ENCODE measurements at places on chromosomes 13 and 19.

- DNase-seq: no peak
Observed at GRCh38 chr13:29435125-29435911, 160.2 kb downstream of the SLC7A1 start.

DNA sequence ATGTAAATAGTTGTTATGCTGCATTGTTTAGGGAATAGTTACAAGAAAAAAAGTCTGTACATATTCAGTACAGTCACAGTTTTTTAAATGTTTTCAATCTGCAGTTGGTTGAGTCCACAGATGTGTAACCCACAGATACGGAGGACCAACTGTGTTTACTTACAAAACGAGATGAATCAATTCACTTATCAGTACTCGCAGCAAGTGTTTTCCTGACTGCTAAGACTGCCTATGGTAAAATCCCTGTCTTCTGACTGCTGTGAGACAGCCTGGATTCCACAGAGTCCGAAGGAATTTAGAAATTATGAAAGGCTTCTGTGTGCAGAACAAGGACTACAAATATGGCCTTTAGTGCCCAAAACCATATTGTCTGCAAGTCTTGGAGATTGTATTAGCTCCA lies 45.7 kb upstream of the C1QTNF9 start:
- DNase-seq: no peak

DNA sequence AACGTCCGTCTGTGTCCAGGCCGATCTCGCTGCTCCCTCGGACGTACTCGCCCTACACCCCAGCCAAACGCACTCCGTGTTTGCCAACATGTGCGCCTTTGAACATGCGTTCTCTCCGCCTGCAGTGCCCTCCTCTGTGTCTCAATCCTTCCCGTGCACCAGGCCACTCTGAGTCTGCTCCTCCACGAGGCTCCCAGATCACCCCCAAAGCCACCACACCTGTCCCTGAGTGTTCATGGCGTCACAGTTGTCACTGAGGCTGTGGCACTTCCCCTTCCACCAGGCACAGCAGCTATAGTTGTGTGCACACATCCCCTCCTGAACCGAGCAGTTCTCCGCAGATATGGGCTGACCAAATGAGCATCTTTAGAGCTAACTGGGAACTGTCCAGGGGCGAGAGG lies 35.6 kb downstream of the RASA3 start:
- no peak for DNase-seq

DNA sequence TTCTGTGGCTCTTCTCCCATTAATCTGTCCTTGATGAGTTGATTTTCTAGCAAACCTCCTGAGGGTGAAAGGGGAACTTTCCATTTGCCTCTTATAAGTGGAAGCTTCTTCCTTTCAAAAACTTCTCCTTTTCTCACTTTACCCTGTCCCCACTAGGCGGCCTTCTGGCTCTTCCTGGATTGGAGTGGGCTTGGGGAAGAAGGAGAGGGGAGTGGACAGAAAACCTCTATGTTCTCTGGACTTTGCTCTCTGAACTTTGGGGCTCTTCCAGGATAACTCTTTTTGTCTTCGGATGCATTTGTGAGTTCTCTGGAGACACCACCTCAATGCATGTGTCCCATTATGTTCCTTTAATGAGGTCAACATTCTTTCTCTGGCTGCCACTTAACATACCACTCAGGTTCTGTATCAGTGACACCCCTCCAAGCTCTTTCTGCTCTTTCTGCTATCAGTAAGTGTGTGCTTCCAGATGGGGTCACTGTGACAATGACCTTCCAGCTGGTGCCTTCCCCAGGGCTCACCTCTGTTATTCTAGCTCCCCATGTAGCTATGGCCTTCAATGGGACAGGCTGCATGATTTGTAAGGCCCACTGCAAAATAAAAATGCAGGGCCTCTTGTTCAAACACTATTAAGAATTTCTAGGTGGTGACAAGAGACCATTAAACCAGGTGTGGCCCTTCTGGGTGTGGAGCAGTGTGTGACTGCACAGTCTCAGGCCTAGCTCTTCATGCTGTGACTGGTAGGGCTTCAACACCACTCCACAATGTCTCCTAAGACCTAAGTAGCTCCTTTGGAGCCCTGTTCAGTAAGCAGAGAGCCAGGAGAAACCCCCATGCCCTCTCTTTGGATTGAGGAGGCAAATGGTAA lies 389.2 kb downstream of the EFNB2 start:
- DNase-seq: no peak

DNA sequence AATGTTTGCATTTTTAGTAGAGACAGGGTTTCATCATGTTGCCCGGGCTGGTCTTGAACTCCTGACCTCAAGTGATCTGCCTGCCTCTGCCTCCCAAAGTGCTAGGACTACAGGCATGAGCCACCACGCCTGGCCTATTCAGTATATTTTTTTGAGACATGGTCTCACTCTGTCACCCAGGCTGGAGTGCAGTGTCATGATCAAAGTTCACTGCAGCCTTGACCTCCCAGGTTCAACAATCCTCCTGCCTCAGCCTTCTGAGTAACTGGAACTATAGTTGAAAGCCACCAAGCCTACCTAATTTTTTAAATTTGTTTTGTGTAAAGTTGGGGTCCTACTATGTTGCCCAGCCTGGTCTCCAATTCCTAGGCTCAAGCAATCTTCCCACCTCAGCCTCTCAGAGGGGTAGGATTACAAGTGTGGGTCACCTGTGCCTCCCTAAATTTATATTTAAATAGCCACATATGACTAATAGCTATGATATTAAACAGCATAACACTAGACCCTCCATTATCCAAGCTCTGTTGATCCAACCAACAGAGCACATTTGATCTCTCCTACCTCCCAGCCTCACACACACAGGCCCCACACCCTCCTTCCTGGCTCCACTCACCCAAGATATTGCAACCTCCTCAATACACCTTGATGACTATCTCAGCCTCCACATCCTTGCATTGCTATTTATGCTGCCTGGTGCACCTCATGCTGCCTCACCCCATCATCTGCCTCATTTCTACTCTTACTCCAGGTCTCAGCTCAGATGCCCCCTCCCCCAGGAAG lies 2.1 kb upstream of the CEACAM19 start:
- DNase-seq: no peak

GRCh38 chr19:5002143-5002542 lies 33.2 kb downstream of the KDM4B start:
- DNase-seq: no peak

DNA sequence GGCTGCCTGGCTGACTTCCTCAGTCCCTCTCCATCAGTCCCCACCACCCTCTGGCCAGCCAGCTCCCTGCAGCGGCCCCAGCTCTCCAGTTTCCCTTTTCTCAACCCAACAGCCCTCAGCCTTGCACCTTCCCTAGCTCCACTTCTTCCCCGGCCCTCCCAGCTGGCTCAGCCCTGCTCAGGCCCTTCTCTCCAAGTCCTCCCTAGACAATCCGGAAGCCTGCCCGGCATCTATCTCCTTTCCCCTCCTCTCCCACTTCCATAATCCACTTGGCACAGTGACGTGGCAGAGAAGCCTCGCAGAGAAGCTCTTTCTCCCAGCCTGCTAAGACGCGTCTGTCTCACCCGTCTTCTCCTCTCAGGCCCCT lies 1.1 kb downstream of the UBXN6 start:
- no peak for DNase-seq

DNA sequence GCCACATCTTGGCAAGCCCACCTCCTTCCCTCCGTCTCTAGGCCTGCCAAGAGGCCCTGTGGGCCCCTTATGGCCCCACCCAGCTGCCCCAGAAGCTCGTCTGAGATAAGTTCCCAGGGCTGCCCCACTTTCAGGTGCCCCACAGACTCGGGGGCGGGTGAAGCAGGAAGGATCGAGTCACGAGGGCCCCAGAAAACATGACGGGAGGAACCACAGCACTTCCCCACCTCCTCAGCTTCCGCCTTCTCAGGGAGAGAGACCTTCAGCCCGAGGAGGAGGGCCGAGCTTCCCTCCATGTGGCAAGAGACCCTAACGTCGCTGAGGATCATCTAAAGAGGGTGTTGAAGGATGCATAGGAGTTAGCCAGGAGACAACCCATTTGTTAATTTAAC lies 4.5 kb upstream of the IL12RB1 start:
- DNase-seq: peak; percentile 41

DNA sequence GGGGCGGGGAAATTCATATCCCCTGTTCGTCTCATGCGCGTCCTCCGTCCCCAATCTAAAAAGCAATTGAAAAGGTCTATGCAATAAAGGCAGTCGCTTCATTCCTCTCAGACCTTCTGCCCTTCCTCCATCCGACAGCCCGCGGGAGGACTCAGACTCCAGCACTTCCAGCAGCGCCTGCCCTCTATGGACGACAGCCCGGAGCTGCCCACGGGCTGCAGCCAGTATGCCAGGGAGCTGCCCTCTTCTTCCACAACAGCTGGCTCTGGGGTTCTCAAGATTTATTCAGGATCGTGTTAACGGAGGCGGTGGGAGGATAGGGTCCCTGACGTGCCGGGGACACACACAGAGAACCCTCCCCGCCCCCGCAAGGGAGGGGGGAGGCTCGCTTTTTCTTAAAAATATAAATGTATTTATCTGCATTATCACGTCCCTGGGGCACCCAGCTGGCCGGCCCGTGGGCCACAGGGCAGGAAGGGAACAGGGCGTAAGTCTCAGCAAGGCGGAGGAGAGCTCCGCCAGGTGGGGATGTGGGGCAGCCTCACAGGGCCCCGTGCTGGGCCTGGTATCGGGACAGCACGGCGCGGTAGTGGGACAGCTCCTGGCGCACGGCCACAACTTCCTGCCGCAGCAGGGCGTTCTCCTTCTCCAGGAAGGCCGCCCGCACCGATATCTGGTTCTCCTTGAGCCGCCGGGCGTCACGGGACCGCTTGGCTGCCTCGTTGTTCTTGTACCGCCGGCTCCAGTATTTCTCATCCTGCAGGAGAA lies 6.7 kb downstream of the DBP start:
- no peak for DNase-seq

DNA sequence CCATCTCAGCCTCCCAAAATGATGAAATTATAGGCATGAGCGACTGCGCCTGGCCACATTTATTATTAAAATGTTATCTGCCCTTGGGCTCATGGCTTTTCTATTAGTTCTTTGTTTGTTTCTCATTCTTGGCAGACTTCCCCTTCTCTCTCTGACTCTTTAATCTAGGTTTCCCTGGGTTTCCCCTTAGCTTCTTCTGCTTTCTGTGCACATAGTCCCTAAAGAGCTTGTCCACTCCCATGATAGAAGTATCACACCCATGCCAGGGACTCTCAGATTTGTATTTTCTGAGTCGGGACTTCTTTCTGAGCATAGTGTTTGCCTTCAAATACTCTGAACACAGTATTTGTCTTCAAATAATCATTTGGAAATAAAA lies 38.6 kb upstream of the ITM2B start:
- DNase-seq: no peak

DNA sequence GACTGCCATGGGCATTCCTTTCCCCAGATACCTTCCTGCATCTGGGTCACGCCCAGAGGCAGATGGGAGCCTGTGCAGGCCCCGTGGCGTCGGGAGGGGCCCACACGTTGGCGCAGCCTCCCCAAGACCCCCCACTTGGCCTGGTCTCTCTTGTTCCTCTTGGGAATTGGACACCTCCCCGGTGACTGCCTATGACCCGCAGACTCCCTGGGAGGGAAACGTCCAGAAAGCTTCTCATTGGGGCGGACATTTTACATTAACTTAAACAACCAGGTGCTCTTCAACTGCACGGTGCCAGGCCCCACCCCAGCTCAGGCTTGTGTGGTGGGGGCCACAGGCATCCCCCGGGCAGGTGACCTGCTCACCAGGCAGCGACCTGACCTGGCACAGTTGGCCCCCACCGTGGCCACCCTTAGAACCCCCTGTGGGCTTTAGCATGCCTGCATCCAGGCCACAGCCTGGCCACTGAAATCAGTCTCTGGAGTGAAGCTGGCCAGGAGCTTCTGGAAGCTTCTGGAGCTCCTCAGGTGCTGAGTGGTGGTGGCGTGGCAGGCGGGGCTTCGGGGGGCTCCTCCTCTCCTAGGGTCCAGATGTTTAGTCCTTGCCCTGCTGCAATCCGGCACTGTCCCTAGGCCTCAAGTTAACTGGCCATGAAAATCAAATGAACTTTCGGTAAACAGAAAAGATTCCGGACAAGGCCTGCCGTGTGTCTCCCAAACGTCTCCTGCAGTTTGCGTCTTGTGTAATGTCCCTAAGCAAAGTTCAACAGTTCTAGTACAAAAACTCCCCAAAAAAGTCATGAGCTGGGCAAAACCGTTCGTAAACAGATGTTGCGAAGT lies 8.5 kb upstream of the PROZ start:
- DNase-seq: no peak

- DNase-seq: no peak
Observed at GRCh38 chr13:41500511-41500910, 43.2 kb downstream of the RGCC start.

GRCh38 chr19:13164343-13165161 lies 14.3 kb downstream of the IER2 start:
- no peak for DNase-seq

GRCh38 chr13:89951341-89951740 lies 1396.1 kb upstream of the MIR17HG start:
- DNase-seq: no peak

- DNase-seq: no peak
Observed at GRCh38 chr13:22103046-22104027, 432.5 kb downstream of the FGF9 start.

DNA sequence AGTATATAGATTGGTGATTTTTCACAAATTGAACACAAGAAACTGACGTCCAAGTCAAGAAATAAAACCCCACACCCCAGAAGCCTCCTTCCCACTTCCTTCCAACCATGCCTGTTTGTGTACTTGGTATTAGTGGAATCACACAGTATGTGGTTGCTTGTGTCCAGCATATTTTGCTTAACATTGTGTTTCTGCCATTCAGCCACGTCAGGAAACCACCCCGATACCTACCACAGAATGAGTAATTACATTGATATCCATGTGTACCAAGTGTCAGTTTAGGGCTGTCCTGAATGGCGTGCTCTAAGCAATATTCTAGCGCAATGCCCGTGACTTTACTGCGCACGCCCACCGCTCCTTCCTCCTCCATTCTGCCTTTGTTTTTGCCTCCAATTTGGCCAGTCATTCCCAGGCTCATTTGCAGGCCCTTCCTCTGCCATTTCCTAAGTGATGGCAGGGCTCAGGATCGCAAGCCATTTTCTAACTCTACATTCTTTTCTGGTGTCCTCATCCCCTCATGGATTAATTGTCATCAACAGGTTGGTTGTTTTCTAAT lies 25.9 kb upstream of the MPHOSPH8 start:
- no peak for DNase-seq

GRCh38 chr19:50046649-50047503 lies 21.1 kb downstream of the ZNF473 start:
- DNase-seq: peak; percentile 25

GRCh38 chr13:99382428-99383133 lies 75.4 kb upstream of the GPR183 start:
- DNase-seq: no peak

DNA sequence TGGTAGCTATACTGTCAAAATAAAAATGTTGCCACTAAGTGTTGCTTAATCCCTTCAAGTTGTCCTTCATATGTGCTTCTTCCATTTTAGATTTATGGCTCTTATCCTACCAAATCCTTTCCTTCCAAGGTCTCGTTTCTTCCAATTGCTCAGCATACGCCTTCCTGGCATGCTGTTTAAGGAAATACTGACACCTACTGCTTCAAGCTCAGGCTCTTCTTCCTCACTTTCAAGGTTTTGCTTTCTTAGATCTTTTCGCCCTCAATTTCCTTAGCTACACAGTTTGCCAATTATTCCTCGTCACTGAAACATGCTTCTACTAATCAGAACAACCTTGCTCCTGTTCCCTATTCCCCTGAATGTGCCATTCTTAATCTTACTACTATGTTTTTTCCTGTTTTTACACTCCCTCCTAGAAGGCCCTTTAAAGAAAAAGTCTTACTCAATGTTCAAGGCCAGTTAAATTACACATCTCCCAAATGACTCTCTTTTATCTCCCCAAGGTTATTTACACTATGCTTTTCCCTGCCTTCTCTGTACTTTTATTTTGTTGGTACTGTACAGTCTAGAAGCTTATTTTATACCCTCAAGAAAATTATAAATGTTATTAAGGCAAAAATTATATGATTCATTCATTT lies 343.1 kb downstream of the MZT1 start:
- no peak for DNase-seq
